ENCODE measurements at places on chromosomes 5 and 9.

DNA sequence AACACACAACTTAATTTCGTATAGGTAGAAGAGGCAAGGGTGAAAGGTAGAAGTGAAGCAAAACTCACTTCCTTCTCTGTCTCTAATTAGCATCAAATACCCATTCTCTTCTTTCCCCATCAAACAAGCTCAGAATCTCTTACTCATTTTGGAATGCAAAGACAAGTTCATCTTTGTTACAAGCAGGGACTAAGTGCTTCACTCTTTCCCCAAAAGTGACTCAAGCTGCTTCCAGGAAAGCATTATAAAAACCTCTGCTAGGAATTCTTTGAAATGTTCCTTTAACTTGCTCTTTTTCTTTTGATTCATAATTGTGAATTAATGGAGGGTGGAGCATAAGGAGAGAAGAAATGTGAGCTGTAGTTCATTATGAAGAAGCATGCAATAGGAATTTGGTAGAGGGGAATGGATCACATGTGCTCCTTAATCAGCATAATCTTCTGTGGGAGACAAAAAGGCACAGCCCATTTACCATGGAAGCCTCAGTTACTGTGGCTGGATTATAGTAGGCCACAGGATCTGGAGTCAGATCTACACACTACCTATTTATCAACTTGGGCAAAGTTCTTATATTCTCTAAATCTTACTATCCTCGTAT is 109.5 kb upstream of the DPYSL3 start:
- no peak for DNase-seq

GRCh38 chr5:74497706-74498105 is 142.8 kb downstream of the ENC1 start:
- DNase-seq = no peak

GRCh38 chr5:7500256-7500655 is 104.3 kb downstream of the ADCY2 start:
- DNase-seq = no peak

- no peak for DNase-seq
Observed at GRCh38 chr9:10008101-10008799, 604.6 kb downstream of the PTPRD start.

GRCh38 chr5:84332106-84332505 is 52.6 kb downstream of the EDIL3 start:
- no peak for DNase-seq

GRCh38 chr5:103435136-103435889 is 127.3 kb downstream of the NUDT12 start:
- no peak for DNase-seq

- DNase-seq = no peak
Observed at GRCh38 chr9:135249711-135250110, 162.2 kb downstream of the OLFM1 start.

- DNase-seq = no peak
Observed at GRCh38 chr5:8458038-8458383, 589.1 kb downstream of the MTRR start.

DNA sequence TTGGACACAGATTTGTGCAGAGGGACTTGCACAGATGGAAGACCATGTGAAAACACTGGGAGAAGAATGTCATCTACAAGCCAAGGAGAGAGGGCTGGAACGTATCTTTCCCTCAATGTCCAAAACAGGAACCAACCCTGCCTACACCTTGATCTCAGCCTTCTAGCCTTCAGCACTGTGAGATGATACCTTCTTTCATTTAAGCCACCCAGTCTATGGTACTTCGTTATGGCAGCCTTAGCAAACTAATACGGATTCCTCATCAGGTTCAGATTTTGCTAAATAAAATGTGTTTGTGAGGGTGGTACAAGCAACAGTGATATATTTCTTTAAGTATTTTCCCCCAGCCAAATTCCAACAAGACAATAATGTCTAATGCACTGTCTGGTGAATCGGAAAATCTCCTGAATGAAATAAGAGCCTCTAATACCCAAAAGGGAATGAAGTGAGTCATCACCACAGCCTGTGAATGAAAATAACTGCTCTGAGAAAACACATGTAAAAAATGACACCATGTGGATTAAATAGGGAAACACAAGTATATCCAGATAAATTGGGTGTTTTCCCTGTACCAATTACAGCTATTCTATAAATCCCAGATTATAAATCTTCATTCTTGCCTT is 182.8 kb upstream of the TARS1 start:
- DNase-seq = no peak

GRCh38 chr5:157431544-157432200 is 28.3 kb upstream of the NIPAL4 start:
- no peak for DNase-seq

DNA sequence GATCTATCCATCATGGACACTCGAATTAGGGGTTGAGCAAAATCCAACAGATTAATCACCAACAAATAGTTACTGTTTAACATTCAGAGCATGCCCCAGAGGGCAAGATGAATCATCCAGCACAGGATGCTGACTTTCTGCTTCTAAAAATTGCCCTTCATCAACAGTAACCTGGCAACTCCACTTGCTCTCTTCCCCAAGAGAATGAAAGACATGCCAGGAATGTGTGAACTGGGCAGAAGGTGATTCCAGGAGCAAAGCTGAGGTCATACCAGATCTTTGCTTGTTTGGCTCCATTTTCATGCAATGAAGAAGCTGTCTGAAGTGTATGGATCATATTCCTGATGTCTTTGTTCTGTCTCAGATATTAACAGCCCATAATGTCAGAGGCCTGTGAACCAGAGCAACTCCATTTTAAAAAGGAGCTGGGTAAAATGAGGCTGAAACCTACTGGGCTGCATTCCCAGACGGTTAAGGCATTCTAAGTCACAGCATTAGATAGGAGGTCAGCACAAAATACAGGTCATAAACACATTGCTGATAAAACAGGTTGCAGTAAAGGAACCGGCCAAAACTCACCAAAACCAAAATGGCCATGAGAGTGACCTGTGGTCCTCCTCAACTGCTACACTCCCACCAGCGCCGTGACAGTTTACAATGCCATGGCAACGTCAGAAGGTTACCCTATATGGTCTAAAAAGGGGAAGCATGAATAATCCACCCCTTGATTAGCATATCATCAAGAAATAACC is 2.5 kb upstream of the ZNF367 start:
- no peak for DNase-seq

- DNase-seq = no peak
Observed at GRCh38 chr9:125754096-125754495, 6.9 kb downstream of the PBX3 start.

DNA sequence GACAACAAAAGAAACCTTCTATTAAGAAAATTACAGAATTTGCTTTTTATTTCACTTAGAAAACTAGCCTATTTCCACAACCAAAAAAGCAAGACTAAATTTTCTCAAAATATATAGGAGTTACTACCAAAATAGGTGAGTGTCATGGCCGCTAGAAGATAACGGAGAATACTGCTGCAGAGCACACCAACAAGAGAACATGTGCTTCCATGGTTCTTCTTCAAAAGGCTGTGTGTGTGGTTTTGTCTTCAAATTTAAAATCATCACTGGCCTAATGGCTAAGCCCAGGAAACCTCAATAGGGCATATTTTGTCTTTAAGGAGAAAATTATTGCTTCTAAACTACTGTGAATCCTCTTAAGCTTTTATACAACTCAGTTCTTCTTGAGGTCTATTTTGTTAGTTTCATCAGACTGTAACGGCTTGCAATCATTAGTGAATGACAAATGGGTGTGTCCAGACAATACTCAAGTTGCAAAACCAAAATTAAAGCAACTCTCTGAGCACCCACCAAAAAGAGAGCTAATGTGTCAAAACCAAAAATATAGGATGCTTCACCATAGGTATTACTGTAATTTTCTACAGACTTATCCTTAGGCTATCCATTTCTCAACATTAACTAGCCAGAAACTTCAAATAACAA is 3.3 kb downstream of the SETX start:
- DNase-seq = no peak

DNA sequence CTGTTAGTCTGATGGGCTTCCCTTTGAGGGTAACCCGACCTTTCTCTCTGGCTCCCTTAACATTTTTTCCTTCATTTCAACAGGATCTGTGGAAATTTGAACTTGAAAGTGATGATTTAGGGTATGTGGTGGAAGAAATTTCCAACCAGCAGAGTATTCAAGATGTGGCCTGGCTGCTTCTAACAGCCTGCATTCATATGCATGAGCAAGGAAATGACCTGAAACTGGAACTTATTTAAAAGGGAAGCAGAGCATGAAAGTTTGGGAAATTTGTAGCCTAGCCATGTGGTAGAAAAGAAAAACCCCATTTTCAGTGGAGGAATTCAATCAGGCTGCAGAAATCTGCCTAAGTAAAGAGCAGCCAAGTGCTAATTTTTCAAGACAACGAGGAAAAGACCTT is 41.7 kb downstream of the UNC13B start:
- no peak for DNase-seq

DNA sequence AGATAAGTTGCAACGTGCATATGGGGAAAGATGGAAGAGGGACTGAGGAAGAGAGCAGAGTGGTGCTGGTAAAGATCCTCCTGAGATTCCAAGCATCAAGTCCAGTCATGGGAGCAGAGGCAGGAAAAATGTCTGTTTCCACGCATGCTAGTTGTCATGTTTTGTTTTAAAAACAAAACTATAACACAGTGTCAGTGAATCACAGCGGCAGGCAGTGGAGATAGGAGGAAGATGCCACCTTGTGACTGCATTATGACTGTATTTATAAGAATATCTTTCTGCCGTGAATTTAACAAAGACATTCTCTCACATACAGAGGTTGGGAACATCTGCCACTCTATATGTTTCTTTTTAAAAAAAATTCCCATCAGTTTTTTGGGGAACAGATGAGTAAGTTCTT is 3.7 kb upstream of the SVEP1 start:
- DNase-seq = no peak

GRCh38 chr9:14939378-14939777 is 29.1 kb upstream of the FREM1 start:
- DNase-seq = no peak

GRCh38 chr5:146076455-146076854 is 28.9 kb downstream of the PLAC8L1 start:
- DNase-seq = no peak

DNA sequence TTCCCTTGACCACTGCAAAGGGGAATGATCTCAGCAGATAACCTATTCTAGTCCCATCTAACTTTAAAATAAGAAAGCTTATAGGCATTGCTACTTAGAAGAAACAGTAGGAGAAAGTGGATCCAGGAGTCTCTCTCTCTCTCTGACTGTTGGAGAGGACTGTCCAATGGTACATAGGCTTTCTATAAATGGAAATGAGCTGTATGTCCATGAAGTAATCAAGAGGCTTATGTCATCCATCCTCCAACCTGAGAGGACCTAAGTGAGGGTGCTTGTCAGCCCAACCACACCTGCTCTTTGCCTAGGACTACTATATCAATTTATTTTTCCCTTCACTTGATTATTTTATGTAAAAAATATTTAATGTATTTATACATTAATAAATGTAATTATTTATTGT is 172.3 kb downstream of the PAPPA start:
- DNase-seq = no peak

GRCh38 chr9:120379611-120380010 is 200.4 kb downstream of the CDK5RAP2 start:
- no peak for DNase-seq

DNA sequence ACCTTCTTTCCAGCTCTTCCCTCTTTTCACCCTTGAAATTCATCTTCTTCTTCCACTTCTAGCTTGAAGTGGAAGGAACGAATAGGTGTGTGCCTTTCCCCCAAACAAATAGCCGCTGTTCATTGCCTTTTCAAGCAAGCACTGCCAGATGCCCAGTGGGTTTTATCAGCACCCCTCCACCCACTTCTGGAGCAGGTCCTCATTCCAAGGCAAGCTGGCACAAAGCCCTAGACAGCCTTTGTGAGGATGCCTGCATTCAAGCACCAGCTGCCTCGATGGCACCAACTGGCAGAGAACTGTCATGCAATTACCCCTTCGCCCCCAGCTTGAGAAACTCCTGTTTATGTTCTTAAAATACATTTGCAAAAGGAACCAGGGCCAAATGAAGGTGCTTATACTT is 36.5 kb downstream of the SERINC5 start:
- DNase-seq = no peak

- DNase-seq = no peak
Observed at GRCh38 chr9:70304810-70305209, 46.0 kb downstream of the SMC5 start.

- no peak for DNase-seq
Observed at GRCh38 chr9:135888766-135889394, 18.5 kb downstream of the CAMSAP1 start.
